Activated CD4-positive, alpha-beta T cell treated with anti-CD3 and anti-CD28 coated beads, Interleukin-2, Interleukin-6, amounts not matched to agents 100 ng/mL and 50 ng/mL, durations not matched to agents 16 hours and 8 hours (primary cell): ENCODE measurements at places on chromosomes 5 and 9.

DNA sequence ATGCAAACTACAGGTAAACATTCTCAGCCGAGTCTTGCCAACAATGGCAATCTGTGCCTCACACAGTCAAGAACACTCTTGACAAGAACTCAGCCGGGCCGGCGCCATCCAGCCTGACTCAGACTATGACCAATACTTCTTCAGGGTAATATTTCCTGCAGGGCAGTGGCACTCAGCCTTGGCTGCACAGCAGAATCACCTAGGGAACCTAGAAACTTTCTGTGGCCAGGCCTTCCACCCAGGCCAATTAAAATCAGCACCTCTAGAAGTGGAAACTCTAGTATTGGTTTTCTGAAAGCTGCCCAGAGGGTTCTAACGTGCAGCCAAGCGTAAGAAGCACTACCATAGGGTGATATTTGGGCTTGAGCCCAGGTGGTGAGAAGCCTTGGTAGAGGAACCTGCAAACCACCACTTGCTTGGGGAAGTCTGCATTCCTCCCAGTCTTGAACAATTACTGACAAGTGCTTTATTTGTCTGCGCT is 120.6 kb downstream of the TTLL11 start:
- no peak for DNase-seq

- no peak for DNase-seq
Measured at GRCh38 chr9:118984607-118985006, 384.6 kb downstream of the BRINP1 start.

DNA sequence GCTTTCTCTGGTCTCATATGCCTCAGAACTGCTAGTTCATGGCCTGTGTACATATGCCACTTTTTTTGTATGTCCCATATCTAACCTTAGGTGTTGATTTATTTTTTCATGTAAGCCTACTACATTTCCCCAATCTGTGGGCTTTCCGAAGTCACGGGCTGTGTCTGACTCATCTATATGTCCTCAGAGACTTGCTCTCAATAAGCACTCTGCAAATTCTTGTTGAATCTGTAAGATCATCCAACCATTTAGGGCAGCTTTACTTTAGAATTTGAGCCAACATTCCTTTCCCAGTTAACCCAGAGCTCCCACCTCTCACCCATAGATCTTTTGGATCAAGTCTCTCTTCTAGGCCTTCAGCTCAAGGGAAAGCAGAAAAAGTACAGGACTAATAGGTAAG is 263.4 kb downstream of the SEC61B start:
- no peak for DNase-seq

GRCh38 chr5:1007681-1008450 is 736 bp upstream of the NKD2 start:
- no peak for DNase-seq

DNA sequence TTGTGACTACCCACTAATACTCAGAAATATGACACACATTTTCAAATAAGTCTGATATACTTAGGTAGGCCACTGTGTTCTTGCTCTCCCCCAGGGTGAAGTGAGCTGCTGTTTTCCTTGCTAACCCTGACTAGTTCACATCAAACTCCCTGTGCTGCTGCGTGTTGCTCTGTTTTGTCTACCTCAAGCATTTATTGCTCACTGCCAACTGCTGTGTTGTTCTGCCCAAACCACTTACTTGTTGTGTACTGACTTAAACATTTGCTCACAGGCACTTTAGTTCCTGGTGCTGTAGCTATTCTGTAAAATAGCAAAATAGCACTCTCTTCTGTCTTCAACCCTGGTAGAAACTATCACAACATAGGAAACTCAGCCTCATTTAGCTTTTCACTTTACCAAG is 255.7 kb downstream of the HCN1 start:
- DNase-seq = no peak

DNA sequence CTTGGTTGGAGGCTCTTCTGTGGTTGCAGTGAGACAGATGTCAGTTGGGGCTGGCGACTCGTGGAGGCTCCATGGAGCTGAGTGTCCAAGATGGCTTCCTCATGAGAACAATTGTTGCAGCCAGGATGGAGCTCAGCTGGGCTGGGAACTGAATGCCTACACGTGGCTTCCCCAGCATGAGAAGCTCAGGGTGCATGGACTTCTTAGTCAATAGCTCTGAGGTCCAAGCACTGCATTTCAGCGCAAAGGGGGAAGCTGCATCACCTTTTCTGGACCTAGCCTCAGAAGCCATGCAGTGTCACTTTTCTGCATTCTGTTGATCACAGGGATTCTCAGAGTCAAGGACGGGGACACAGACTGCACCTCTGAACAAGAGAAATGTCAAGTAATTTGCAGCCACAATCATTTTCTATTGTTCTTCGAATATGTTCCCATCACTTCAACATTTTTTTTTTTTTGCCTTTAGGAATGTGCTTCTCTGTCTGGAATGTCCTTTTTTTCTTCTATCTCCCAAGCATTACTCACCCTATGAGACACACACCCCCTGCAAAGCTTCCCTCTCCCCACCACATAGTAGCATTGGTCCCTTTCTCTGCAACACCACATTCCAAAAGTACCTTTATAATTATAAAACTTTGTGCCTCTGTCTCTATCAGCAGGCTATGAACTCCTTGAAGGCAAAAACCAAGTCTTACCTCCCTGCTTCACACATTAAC is 57.5 kb upstream of the STK32A start:
- DNase-seq = no peak
